ENCODE measurements at places on chromosomes 13 and 19.

DNA sequence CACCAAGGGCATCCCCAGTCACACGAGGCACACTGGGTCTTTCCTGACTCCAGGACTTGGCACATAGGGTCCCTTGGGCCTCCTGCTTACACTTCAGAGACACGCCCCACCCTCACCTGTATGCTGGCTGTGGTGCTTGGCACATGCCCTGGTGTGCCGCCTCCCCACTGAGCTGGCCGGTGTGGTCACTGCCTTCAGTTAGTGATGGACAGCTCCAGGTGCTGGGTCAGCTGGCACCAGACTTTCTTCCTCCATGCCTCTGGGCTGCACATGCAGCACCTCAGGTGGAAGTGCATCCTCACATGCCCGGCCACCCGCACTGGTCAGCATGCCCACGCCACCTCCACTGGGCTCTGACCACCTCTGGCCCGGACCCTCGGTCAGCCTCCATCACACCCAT is 52.9 kb downstream of the KLF2 start:
- no peak for DNase-seq

DNA sequence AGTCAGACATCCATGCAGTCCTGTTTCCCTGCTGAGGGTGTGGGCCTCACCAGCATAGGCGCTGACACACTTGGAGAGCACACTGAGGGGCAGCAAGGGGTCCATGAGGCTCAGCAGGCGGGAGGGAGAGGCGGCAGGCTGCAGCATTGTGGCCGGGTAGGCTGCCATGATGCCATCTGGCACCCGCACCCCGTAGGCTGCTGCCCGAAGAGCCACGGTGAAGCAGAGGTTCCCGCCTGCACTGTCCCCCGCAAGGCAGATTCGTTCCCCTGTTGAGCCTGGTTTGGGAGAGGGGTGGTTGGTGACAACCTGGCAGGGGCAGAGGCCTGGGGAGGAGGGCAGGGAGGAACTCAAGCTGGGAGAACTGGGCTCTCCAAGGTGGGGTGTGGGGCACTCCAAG is 16.0 kb upstream of the CNFN start:
- no peak for DNase-seq

GRCh38 chr19:30593975-30594745 is 222.0 kb downstream of the ZNF536 start:
- no peak for DNase-seq

GRCh38 chr19:10433131-10433536 is 12.8 kb downstream of the PDE4A start:
- DNase-seq, result no peak

- DNase-seq, result no peak
These were observed 247.0 kb downstream of the GPC6 start for GRCh38 chr13:93473441-93474270.

DNA sequence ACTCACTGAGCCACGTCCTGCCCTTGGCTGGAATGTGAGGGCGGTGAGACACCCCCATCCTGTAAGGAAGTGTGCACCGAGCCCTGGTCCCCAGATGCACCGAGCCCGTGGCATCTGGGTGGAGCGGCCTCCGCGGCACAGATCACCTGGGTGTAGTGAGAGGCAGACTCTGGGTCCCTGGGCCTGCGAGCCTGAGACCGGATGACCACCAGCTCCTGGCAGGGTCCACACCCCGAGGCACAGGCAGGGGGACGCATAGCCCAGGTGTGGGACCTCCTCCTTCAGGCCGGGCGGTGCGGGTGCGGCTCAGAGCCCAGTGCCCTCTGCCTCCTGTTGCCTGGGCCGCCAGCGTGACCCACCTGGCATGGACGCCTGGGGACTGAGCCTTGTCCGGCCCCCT is 12.4 kb downstream of the MCF2L start:
- no peak for DNase-seq

- DNase-seq, result no peak
These were observed 109.7 kb upstream of the MCF2L start for GRCh38 chr13:112859128-112859816.

GRCh38 chr19:17739121-17739875 is 12.0 kb upstream of the FCHO1 start:
- no peak for DNase-seq

- no peak for DNase-seq
These were observed 25.0 kb upstream of the VWA8 start for GRCh38 chr13:41985788-41986508.
